Esophagus muscularis mucosa (tissue), 4 donors: ENCODE measurements at places on chromosomes 12 and 14. TPM values are rescaled to one million over a fixed set of nuclear protein-coding genes. Genes with fewer than 3 reads are reported as not detected.

Gene WDHD1
- total RNA-seq = 1.2 TPM

GRCh38 chr14:65206448-65207096, 104.3 kb upstream of the MAX start:
- no peak overlapping the region for H3K4me3 ChIP-seq
- no peaks in the 10 kb centered on the region for H3K36me3 ChIP-seq
- no peak for DNase-seq

- peaks cover 73% of the 10 kb centered on the region for H3K36me3 ChIP-seq
- H3K27ac ChIP-seq = no peak overlapping the region
- no peaks in the 10 kb centered on the region for H3K27me3 ChIP-seq
- DNase-seq = no peak
- no peak overlapping the region for H3K4me3 ChIP-seq
Measured at GRCh38 chr12:121334513-121335343, 17.5 kb downstream of the ANAPC5 start.

- H3K36me3 ChIP-seq = peaks cover 10% of the 10 kb centered on the region
- H3K4me3 ChIP-seq = no peak overlapping the region
- no peak overlapping the region for H3K27ac ChIP-seq
- no peaks in the 10 kb centered on the region for H3K4me1 ChIP-seq
- no peaks in the 10 kb centered on the region for H3K27me3 ChIP-seq
Measured at GRCh38 chr12:98769068-98769467, 124.0 kb downstream of the APAF1 start.
